ENCODE measurements at places on chromosomes 6 and 20.

DNA sequence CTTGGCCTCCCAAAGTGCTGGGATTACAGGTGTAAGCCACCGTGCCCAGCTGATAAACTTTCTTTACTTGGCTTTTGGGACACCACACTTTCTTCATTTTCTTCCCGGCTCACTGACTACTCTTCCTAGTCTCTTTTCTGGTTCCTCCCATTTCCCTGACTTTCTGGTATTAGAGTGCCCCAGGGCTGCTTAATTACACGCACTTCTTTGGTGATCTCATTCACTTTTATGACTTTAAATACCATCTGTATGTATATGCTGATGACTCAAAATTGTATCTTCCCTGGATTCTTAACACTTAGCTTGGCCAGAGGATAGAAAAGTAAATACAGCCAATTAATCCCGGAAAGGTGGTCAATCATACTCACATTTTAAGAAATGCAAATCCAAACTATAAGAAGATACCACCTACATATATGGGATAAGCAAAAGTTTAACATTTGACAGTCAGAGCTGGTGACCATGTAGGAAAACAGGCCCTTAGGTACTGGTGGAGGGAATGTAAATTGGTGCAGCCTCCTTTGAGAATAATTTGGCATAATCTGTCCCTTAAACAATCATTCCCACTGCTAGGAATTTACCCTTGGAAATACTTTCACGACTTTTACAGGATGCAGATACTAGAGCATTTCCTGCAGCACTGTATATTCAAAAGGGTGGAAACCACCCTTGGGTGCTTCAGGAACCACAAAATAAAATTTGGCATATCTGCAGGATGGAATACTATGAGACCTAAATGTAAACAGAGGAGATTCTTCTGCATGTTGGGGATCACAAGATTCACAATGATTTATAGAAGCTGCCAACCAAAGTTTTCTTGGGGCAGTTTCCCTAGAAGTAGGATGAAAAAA, 9.4 kb upstream of the NANP start:
- DNase-seq: no peak

- DNase-seq: no peak
Observed at GRCh38 chr20:48912065-48912464, 9.4 kb upstream of the ARFGEF2 start.

GRCh38 chr20:58544891-58545290, 29.7 kb upstream of the APCDD1L start:
- no peak for DNase-seq

- no peak for DNase-seq
Observed at GRCh38 chr6:7624796-7625710, 35.1 kb downstream of the SNRNP48 start.

- no peak for DNase-seq
Observed at GRCh38 chr20:13758884-13759283, 25.8 kb downstream of the ESF1 start.

DNA sequence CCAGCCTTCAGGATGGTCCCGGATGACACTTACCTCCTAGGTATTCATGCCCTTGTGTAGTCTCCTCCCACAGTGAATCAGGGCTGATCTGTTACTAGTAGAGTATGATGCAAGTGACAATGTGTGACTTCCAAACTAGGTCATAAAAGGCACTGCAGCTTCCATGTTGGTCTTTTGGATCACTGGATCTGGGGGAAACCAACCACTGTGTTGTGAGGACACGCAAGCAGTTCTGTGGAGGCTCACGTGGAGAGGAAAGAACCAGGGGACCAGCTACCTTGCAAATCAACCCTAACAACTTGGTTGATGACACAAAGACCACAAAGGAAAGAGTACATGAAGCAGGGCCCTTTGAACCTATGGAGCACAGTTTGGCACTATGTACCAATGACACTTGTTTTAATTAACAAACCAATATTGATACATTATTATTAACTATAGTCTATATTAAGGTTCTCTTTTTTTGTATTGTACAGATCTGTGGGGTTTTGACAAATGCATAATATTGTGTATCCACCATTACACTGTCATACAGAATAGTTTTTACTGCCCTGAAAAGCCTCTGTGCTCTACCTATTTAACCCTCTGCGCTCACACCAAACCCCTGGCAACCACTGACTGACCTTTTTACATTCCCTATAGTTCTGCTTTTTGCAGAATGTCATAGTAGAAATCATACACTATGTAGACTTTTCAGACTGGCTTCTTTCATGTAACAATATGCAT, 16.3 kb upstream of the SDCBP2 start:
- DNase-seq: no peak

GRCh38 chr6:121247386-121247785, 86.9 kb downstream of the TBC1D32 start:
- peak; percentile 59 for DNase-seq

DNA sequence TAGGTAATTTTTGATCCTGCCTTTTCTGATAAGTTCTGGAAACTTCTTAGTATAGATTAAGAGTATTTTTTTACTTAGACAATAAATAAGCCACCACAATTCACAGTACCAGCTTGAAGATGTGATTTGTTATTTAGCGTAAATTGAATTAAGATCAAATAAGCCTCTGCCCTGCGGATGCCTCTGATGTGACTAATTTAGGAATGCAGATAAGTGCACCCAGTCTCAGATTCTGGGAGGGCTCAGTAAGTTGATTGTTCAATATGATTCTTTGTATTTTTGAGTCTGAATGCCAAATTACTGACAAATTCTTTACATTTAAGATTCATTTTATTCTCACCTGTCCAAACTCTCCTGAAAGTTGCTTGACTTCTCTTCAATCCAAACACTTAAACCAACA, 147.5 kb downstream of the THBS2 start:
- DNase-seq: no peak

DNA sequence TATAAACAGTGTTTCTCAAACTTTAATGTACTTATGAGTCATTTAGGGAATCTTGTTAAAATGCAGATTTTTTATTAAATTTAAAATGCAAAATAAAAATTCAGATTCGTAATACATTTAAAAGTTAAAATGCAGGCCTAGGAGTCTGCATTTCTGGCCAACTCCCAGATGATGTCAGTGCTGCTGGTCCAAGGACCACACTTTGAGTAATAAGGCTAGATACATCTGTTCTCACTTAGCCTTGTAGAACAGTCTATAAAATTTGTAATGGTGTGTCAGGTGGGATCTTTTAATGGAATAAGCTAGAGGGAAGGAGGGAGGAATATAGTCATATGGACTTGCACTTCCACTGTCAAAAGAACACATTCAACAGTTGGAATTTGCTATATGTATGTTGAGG, 295.6 kb upstream of the BMP2 start:
- no peak for DNase-seq
